ENCODE measurements at places on chromosomes 4 and X.

GRCh38 chrX:141341743-141342142 is 99.4 kb upstream of the SPANXC start:
- DNase-seq, result no peak

- DNase-seq, result no peak
Observed at GRCh38 chr4:16464651-16465050, 238.4 kb upstream of the TAPT1 start.

GRCh38 chr4:70120323-70120722 is 33.7 kb upstream of the PRR27 start:
- no peak for DNase-seq

DNA sequence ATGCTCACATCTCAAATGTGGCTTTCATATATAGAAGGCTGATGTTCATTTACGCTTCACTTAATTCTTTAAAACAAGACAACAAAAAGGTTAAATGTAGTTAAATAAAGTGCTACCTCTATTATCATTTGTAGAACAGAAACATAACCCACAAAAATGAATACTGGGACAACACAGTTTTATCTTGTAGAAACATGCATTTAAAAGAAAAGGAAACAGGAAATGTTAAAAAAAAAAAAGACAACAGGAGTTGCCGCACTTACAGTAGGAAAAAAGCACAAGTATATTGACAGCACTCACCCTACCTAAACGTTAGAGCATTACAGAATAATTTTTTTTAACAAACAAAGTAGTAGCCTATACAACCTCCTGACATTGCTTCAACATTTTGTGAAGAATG is 4.8 kb downstream of the THOC2 start:
- no peak for DNase-seq

DNA sequence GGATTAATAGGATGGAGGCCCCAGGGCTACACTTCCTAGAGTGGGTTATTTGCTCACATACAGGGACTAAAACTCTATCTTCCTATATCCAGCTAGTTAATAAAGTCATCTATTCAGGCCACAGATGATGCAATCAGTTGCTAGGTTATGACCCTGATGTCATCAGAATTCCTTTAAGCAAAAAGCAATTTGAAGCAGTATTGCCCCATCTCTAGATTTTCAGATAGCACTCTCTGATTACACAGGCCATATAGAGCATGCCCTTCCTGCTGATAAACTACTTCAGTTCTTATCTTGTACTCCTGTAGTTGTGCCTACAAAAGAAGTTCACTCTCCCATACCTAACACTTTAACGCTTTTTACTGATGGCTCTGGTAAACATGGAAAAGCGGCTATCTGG is 84.8 kb downstream of the TMEM144 start:
- no peak for DNase-seq

GRCh38 chrX:118571836-118572235 is 76.2 kb downstream of the DOCK11 start:
- no peak for DNase-seq

GRCh38 chrX:105975382-105975781 is 63.1 kb downstream of the SERPINA7 start:
- no peak for DNase-seq

DNA sequence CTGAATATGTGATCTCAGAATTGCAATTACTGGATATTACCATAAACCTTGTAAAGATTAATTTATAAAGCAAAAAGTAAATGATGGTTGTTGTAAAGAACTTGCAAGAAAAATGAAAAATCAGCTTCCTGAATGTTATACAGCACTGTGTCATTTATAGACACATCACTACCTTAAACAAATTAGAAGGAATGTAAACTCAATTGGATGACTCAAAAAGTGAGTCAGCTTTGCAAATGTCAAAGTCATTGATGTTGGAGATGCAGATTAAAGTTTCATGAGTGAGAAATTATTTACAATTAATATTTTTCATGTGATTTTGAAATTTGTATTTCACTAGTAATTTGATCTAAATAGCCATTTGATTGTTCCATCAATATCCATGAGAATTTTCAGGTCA is 193.2 kb downstream of the RAPGEF2 start:
- DNase-seq, result no peak

- DNase-seq, result no peak
Observed at GRCh38 chr4:23717528-23718248, 172.2 kb downstream of the PPARGC1A start.

GRCh38 chr4:118774321-118774720 is 61.6 kb downstream of the SEC24D start:
- DNase-seq, result no peak

GRCh38 chrX:132433001-132433400 is 55.8 kb downstream of the MBNL3 start:
- no peak for DNase-seq

DNA sequence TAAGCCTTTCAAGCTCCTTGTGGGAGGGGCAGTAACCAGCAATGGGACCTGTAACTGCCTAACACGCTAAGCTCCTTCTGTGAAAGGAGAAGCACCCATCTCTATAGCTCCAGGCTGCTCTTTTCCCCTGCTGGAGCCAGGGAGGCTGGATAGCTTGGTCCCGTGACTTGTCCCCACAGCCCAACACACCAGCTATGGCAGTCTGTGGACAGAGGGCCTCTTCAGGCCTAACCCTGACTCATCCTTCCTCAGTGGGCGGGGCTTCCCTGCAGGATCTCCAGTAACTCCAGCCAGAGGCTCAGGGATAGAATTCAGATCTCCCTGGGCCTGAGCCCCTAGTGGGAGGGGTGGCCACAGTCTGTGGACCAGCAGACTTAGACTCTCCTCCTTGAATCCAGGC is 1290.1 kb downstream of the PCDH7 start:
- no peak for DNase-seq

DNA sequence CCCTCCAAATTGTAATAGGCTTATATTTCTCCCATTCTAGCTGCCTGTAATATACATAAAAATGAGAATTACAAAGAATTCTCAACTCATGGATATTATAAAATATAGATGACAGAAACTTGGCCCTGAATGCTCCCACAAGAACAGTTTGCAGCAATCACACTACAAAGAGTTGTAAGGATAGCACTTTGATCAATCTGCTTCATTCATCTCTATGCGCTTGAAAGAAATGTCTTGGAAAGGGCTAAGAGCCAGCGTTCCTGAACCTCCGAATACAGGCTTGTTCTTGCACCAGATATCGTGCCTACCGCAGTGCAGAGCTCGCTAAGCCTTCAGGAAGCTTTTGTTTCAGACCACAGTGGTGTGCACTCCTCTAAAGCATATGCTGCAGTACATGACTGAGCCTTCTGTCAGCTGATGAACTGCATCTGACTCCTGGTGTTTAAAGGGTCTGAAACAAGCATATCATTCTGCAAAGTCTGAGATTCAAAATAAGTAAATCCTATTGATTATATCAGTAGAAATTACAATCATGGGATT is 417.6 kb upstream of the ZFP42 start:
- no peak for DNase-seq

- DNase-seq, result no peak
Observed at GRCh38 chrX:9019151-9019550, 14.8 kb downstream of the FAM9B start.

- DNase-seq, result no peak
Observed at GRCh38 chrX:16103625-16104024, 19.7 kb upstream of the GRPR start.

DNA sequence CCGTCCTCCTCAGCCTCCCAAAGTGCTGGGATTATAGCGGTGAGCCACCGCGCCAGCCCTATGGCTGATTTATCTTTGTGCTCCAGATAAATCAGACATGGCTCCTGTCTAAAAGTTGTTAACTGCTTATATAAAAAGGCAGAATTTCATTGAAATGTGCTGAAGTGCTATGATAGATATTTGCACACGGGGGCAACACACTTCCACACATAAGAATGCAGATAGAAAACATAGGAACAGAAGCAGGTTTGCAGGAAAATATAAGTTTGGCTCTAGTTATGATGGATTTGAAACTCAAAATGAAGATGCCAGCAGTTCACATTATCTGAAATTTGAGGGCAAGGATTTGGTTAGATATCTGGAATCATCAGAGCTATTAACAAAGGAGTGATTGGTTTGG is 163.1 kb upstream of the SLITRK2 start:
- no peak for DNase-seq

- DNase-seq, result no peak
Observed at GRCh38 chrX:30597216-30598012, 19.8 kb upstream of the TASL start.

DNA sequence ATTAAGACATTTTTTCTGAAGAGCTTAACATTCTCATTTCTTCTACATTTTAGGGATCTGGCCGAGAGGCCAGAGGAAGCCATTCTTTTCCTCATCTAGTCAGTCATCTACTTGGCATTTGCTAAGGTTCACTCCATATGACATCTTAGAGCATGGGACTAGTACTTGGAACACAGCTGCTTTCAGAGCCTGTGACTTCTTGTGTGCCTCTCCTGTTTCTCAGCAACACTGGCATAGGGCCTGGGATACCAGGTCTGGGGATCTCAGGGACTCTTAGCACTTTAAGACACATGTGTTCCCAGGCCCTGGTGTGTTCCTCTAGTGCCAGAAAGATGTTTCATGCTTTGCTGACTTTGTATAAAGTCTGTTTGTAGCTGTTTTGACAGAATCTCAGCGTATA is 7.3 kb downstream of the PLP1 start:
- DNase-seq, result no peak

GRCh38 chrX:16628946-16629595 is 20.9 kb upstream of the S100G start:
- no peak for DNase-seq

GRCh38 chrX:14946606-14947155 is 73.5 kb downstream of the MOSPD2 start:
- no peak for DNase-seq

DNA sequence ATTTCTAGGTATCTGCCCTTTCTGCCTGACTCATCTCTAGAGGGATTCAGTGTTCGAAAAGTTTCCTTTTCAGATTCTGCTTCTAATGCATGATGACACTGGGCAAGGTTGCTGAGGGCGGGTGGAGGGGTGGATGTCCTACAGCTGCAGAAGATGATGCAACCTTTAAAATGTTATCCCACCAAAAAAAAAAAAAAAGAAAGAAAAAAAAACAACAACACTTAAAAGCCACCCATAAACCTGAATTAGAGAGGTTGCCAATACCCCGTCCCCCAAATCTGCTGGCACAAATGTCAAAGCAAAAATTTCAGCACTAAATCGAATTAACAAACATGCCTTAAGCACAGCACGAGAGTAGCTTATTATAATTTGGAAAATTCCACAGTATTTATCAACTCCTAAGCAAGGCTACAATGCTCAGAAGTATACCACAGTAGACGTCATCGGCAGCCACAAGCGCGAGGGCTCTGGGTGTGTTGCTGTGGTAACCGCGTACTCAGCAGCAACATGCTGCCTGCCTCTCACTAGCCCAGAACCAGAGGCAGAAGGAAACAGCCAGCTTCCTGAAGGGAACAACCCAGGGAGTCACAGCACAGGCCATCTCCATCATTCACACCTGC is 167.5 kb upstream of the MAP3K15 start:
- DNase-seq, result peak; percentile 77

DNA sequence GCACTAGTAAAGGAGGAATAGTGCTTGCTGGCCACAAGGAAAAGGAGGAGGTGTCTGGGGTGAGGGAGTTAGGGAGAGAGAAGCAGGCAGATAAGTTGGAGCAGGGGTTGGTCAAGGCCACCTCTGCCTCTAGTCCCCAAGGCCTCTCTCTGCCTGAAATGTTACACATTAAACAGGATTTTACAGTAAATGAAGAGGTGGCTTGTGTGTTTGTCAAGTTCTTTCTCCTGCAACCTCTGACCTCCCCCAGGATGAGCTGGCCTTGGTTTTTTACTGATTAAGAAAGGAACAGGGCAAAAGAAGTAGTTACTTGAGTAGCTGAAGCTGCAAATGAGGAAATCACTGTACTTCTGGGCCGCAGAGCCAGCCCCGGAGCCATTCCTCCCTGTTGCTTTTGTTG is 2.0 kb downstream of the GJB1 start:
- DNase-seq, result no peak

- DNase-seq, result peak; percentile 50
Observed at GRCh38 chr4:165207431-165208220, at the start of gene KLHL2. KLHL2 (plus strand) TSS chr4:165207561; CDS start chr4:165207877, 316 bp downstream.

DNA sequence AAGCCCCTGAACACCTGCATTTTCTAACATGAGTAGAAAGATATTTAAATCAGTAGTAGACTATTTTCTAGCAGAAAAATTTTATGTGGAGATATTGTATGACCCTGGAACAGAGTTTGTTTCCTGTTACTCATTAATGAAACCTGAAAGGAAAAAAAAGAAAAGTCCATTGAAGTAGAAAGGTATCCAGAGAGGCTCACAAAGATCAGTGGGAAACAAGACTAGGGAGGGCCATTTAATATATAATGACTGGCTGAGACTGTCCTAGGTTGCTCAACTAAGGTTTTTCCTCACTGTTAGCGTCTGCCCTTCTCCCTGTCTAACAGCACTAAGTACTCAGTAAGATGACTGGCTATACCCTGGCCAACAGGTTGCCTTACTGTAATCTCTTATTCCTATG is 788.6 kb downstream of the GLUD2 start:
- no peak for DNase-seq

- no peak for DNase-seq
Observed at GRCh38 chrX:22577181-22577580, 304.5 kb downstream of the CBLL2 start.

DNA sequence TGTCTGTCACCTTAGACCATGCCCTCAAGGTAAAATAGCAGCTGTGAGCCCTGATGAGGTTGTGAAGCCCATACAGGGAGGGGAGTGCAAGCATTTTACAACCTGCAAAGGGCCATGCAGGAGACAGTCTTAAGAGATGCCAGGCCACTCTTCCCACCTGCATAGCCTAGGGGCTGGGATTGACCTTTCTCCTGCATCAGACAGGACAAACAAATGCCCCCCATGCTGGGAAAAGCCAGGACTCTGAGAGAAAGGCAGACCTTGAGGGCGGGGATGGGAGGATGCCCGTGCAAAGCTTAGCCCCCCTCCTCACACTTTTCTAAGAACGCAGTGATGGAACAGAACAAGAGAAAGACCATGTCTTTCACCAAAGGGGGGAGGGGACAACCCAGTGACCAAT is 137.9 kb upstream of the MAMLD1 start:
- no peak for DNase-seq

DNA sequence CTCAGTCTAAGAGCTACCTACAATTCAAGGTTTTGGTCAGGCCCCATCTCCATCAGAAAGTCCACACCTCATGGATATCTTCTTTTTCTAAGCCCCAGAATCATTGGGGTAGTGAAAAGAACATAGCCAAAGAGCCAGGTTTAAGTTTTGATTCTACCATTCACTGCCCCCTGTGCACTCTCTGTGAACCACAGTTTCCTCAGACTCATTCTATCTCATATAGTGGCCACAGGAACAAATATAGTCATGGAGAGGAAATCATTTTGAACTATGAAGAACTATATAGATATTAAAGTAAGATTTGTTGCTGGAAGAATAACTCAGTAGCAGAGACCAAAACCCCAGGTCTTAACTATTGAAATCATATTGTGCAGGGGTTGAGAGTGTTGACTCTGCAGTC is 3.3 kb downstream of the SYTL5 start:
- DNase-seq, result no peak
